Stimulated activated CD8-positive, alpha-beta memory T cell treated with anti-CD3 and anti-CD28 coated beads, Interleukin-7, amount 100 ng/mL, for 1 hour (primary cell): ENCODE measurements at places on chromosomes 2 and 18.

GRCh38 chr2:48790407-48791170 lies 35.1 kb upstream of the LHCGR start:
- DNase-seq, result no peak

DNA sequence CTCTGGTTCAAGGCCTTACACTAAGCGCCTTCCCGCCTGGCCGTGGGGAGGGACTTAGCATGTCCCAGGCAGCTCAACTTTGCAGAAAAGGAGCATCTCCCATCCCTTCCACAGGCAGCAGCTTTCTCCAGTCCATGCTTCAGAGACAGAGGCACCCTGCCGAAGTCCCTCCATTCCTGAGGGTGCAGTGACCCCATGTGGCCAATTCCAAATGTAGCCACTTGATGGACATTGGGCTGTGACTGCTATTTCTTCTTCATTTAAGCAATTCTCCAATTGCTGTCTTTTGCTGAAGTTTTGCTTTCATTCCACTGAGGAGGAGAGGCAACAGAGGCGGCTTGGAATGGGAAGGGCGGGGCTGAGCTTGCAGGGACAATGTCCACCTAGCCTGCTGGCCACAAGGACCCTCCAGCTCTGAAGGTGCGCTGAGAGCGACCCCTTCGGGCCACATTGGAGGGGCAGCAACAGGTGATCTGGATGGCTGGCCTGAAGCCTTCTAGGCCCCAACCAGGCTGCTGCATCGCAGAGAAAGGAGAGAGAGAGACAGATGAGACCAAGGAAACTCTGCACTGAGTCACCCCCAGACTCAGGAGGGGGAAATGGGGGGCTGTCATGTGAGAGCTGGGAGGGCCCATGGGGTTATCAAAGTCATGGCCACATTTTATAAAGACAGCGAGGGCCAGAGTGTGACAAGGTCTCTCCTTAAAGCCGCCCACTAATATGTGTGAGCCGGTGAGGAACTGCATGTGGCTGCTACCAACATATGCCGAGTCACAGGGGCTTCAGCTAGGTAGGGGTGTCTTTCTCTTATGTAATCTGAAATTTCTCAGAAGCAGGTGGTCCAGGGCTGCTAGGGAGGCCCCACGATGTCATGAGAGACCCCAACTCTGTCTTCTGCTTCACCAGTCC lies 61.3 kb downstream of the LONRF2 start:
- DNase-seq, result no peak

- no peak for DNase-seq
Measured at GRCh38 chr2:3403587-3404334, 24.3 kb downstream of the TRAPPC12 start.

GRCh38 chr18:58546552-58546951 lies 82.3 kb downstream of the ALPK2 start:
- no peak for DNase-seq

GRCh38 chr2:43484323-43484930 lies 111.4 kb downstream of the THADA start:
- no peak for DNase-seq

DNA sequence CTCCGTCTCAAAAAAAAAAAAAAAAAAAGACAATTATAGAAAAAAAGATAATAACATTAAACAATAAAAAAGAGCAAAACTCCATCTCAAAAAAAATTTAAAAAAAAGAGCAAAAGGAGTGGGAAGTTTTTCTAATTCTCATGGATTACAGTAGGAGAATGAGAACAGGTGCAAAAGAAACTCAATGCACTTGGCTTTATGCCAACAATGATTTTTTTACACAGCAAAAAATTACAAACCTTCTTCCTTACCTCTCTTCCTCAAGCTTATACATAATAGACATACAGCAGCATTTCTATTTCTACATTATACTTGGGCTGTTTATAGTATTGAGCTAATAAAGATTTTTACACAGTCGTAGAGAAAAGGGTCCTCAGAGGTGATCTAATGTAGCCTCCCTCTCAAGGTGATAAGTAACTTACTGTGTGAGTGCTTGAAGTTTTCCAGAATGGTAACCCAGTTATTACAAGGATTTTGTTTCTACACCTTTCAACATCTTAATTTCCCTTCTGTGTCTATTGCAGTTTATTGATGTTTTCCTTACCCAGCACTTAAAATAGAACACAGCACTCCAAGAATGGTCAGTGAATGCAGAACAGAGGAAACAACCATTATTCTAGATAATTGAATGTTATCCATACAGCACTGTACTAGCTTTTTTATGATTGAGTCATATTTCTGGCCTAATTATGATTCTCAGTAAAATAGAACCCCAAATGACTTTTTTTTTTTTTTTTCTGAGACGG lies 34.9 kb upstream of the RNF138 start:
- no peak for DNase-seq

GRCh38 chr2:28776471-28776870 lies 24.8 kb downstream of the PPP1CB start:
- DNase-seq, result no peak

DNA sequence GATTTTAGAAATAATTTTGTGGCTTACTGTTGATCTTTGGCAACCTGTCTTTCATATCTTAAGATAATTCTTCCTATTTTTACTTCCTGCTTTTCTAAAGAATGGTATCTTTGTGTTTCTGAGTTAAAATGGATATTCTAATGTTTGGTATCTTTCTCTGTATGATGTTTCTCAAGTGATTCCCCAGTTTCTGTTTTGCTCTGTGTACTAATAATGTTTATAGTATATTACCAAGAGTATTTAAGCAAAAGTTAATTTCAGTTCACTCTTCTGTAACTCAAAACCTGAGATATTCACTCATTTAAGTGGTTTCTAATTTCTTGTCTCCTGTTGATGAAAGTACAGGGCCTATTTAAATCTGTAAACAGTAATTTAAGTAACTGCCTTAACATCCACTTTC lies 58.3 kb downstream of the CCDC150 start:
- no peak for DNase-seq

GRCh38 chr2:190470256-190470826 lies 62.2 kb downstream of the MFSD6 start:
- DNase-seq, result no peak

- no peak for DNase-seq
Measured at GRCh38 chr2:79041032-79041448, 15.5 kb downstream of the REG3G start.

- DNase-seq, result no peak
Measured at GRCh38 chr2:20483194-20483895, 36.5 kb downstream of the RHOB start.

DNA sequence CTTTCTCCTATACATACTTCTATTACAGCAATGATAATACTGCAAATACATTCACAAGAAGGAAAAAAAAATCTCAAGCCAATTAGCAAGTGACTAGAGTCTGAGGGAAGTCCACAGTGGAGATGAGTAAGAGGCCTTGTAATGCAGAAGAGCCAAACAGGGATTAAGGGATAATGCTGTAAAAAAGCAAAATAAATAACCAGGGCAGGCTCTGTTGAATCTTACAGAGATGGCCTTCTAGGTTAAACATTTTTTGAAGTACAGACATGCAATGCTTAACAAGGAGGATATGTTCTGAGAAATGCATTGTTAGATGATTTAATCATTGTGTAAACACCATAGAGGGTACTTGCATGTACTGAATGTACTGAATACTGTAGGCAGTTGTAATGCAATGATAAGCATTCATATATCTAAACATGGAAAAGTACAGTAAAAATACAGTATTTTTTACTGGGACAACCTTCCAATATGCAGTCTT lies 122.1 kb upstream of the RMDN2 start:
- no peak for DNase-seq

- DNase-seq, result no peak
Measured at GRCh38 chr2:208686665-208687064, 280.1 kb downstream of the PTH2R start.

GRCh38 chr2:138550670-138551287 lies 49.2 kb downstream of the SPOPL start:
- DNase-seq, result no peak

DNA sequence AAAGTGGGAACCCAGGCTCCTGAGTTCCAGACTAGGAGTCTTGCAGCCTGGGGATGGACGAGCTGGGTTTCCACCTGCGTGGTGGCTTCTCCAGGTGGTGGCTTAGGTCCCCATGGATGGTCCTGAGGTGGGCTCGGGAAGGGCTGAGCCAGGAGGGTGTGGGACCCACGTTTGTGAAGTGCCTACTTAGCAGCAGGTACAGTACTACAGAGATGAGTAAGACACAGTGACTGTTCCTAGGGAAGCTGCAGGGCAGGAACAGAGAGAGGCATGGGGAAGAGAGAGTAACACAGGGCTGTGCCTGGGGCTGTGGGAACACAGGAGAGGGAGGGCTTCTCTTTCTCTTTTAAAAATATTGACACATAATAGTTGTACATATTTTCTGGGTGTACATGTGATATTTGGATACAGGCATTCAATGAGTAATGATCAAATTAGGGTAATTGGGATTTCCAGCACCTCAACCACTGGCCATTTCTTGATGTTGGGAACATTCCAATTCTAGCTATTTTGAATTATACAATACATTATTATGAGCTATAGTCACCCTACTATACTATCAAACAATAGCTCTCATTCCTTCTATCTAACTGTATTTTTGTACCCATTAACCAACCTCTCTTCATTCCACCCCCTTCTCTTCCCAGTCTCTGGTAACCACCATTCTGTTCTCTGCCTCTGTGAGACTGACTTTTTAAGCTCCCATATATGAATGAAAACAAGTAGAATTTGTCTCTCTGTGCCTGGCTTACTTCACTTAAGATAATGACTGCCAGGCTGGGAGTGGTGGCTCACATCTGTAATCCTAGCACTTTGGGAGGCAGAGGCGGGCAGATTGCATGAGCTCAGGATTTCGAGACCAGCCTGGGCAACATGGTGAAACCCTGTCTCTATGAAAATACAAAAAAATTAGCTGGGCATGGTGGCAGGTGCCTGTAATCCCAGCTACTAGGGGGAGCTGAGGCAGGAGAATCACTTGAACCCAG lies 15.0 kb downstream of the TOGARAM2 start:
- DNase-seq, result no peak

DNA sequence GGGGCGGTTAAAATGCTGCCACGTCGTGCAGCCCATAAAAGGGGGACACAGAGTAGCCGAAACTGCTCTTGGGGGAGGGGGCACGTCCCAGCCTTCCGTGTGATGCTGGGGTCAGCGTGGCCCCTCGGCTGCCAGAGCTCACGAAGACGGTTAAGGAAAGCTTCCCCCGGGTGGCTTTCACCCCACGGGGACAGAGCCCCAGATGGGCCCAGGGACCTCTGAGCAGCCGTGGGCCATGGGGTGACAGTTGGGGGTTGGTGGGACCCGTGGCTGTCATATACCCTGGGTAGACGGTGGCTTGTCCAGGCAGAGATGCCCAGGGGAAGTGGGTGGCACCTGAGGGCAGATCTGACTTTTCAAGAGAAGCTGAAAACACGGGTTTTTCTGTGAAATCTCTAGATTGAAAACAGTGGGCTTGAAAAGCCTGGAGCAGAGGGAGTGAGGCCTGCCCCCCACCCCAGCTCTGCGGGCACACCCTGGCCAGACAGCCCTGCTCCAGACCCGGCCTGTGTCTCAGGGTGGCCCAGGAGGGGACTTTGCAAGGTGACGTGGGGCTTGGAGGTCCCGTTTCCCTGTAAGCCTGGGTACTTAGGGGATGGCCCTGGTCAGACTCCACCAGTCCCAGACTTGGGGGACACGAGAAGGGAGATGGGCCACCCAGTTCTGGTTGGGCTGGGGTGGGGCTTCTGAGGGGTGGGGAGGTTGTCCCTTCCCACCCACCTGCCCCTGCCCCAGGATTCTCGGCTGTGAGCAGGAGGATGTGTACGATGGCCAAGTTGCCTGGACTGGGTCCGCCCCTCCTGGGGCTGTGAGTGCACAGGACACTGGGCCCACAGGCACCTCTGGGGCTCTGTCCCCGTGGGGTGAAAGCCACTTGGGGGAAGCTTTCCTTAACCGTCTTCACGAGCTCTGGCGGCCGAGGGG lies 652 bp downstream of the NEU4 start:
- no peak for DNase-seq

GRCh38 chr2:211144078-211144477 lies 587.7 kb downstream of the CPS1 start:
- DNase-seq, result no peak

- no peak for DNase-seq
Measured at GRCh38 chr2:51919395-51919794, 887.5 kb upstream of the NRXN1 start.

- DNase-seq, result no peak
Measured at GRCh38 chr2:119772128-119772527, 12.4 kb downstream of the PTPN4 start.

GRCh38 chr2:41410011-41410410 lies 637.8 kb upstream of the PKDCC start:
- DNase-seq, result no peak

- DNase-seq, result no peak
Measured at GRCh38 chr18:14189858-14190257, 57.6 kb upstream of the ZNF519 start.

DNA sequence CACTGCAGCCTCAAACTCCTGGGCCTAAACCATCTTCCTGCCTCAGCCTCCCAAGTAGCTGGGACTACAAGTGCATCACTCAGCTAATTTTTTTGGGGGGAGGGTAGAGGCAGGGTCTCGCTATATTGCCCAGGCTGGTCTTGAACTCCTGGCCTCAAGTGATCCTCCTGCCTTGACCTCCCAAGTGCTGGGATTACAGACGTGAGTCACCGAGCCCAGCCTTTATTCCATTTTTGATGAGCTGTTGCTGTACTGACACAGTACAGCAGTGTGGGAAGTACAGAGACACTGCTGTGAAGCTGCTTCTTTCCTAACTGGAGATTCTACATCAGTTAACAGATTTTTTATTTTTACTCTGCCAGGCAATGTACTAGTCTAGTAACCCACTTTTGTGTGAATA lies 18.8 kb downstream of the PTRHD1 start:
- DNase-seq, result no peak

DNA sequence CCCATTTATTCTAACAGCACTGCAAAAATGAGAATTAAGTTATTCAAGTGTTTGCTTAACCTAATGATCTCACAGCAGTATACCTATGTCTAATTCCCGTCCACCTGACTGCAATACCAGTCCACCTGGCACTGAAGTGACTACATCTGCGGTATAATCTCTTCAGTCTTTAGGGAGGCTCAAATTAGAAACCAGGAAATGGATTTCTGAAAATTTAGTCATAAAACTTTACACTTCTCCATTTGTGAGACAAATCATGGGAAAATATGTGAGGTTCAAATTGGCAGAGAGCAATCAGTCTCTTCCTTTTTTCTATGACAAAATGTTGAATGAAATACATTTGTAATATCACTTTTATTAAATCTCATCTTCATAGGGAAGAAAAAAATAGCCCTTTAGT lies 33.0 kb downstream of the FTCDNL1 start:
- no peak for DNase-seq

DNA sequence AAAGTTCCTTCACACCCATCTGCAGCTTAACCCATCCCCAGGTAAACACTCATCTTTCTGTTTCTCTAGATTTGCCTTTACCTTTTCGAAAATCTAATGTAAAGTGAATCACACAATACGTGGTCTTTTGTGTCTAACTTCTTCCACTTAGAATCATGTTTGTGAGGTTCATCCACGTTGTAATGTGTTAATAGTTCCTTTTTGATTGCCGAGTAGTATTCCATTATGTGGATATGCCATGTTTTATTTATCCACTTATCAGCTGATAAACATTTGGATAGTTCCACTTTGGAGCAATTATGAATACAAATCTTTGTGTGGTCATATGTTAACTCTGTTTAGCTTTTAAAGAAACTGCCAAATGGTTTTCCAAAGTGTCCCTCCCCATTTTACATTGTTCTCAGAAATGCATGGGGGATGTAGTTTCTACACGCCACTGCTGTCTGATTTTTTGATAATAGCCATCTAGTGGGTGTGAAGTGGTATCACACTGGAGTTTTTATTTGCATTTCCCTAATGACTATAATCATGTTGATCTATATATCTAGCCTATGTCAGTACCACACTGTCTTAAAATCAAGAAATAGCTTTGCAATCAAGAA lies 22.3 kb downstream of the PECR start:
- no peak for DNase-seq
